ENCODE measurements at places on chromosomes 6 and 20.

- no peak for DNase-seq
- H3K27me3 ChIP-seq = no peaks in the 10 kb centered on the region
- H3K4me3 ChIP-seq = no peak overlapping the region
- no peak overlapping the region for H3K27ac ChIP-seq
Measured at GRCh38 chr6:45441851-45442453, 64.2 kb upstream of the SUPT3H start.

DNA sequence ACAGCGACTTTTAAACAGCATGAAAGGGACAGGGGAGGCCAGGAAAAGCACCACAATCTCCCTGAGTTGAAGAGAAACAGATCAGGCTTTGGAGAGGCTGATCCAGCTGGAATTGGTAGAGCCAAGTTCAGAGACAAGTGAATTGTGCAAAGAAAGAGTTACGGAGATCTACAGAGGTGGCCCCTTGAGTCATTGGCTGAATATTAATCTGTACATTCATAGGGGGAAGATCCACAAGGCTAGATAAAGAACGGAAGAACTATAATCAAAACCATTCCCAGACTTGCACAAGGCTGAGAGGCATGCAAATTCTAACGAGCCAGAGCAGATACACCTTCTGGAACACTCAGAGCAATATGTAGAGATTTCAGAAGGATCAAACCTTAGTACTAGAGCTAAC, 14.2 kb upstream of the FOXQ1 start:
- no peak overlapping the region for H3K27ac ChIP-seq
- H3K36me3 ChIP-seq = no peaks in the 10 kb centered on the region
- H3K4me3 ChIP-seq = no peak overlapping the region
- H3K4me1 ChIP-seq = no peaks in the 10 kb centered on the region

GRCh38 chr6:130098317-130098716, 79.9 kb downstream of the L3MBTL3 start:
- no peaks in the 10 kb centered on the region for H3K4me1 ChIP-seq
- no peaks in the 10 kb centered on the region for H3K36me3 ChIP-seq
- H3K27me3 ChIP-seq = no peaks in the 10 kb centered on the region
- no peak overlapping the region for H3K4me3 ChIP-seq
- H3K27ac ChIP-seq = no peak overlapping the region
- DNase-seq = no peak

DNA sequence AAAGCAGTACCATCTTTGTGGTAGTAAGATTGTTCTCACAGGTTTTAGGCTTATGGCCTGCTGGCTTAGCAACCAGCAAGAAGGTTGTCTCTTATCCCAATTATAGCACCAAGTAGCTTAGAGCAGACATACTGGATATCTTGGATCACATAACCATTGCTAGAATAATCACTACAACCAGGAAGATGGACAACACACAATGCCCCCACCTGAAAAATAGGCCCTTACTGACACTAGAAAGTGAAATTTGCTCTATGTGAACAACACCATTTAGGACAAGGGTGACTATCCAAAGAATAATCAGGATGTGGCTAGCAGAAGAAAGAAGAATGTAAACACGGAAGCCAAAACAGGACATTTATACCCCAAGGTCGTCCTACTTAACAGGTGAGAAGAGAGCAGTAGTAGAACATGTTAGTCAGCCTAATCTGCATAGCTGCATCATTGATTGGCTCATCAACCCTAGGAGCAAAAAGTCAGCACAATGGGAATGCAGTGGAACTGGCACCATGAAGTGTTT, 172.7 kb upstream of the MARCKS start:
- DNase-seq = no peak
- H3K4me3 ChIP-seq = no peak overlapping the region
- no peaks in the 10 kb centered on the region for H3K27me3 ChIP-seq
- no peak overlapping the region for H3K27ac ChIP-seq

DNA sequence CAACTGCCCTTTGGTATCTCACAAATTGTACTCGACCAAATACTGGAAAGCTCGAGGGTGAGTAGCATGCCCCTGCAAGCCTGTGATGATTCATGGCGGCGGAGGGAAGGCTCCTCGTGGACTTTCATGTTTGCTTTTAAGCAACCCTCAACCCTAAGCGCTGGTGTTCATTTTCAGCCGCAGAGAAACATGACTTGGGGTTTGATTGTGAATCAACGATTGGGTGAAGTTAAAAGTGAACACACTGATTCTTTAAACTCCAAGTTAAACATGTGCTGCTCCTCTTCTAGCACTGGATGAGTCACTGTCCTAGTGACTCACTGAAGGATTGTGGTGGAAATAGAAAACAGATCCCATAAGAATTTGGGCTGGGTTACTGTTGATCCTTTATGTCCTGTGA, 8.3 kb downstream of the CD109 start:
- DNase-seq = no peak
- H3K27ac ChIP-seq = peak overlapping the region; percentile 29
- H3K27me3 ChIP-seq = no peaks in the 10 kb centered on the region
- no peaks in the 10 kb centered on the region for H3K36me3 ChIP-seq
- H3K4me3 ChIP-seq = no peak overlapping the region
- H3K4me1 ChIP-seq = no peaks in the 10 kb centered on the region

DNA sequence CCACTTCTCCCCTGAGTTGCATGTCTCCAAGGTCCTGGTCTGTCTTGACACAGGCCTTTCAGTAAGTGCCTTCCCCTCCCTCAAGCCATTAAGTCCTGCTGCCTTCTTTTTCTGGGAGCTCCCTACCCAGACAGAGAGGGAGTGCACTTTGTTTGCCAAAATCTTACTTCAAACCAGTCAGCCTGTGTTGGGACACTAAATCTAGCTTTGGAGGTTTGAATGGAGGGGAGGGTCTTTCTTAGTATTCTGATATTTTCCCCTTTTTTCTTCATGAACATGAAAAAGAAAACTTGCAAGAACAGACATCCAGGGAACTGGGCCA, 170.7 kb upstream of the PMEPA1 start:
- H3K4me1 ChIP-seq = no peaks in the 10 kb centered on the region
- no peak for DNase-seq
- no peaks in the 10 kb centered on the region for H3K27me3 ChIP-seq

DNA sequence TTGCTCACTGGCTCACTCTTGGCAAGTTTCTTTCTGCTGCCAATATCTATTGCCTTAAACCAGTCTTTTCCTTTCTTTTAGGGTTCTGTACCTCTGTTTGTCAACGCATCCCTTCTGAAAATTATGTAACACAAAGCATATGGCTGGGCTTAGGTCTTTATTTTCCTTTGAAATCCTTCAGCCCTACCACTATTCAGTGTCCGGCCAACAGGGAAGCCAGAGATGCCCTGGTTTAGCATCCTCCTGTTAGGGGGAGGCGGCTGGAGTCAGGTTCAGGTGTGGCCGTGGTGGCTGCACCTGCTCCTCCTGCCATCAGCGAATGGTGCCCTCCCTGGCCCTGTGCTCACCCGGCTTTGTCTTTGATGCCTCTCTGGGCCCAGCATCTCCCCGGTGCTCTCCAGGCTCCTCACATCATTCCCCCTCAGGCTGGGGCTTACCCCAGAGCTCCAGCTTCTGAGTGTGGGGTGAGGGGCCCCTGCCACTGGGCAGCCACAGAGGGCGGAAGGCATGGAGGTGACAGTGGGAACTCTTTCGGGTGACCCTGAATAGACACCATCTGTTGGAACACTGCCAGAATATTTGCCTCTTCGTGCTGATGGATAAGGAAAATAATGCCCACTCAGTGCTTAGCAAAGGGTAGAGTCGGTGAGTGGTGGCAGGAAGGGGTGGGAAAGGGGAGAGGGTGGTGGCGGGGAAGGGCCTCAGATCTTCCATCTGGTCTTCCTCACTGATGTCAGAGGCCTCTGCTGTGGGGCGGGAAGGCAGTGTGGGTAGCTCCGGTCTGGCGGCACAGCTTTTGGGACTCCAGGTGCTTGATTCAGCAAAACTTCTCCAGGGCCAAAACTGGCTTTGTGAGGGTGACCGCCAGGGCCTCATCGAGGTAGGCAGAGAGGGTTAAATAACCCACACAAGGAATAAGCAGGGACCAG, 97.2 kb downstream of the DACT2 start:
- no peaks in the 10 kb centered on the region for H3K36me3 ChIP-seq
- DNase-seq = no peak
- H3K27me3 ChIP-seq = no peaks in the 10 kb centered on the region
- no peak overlapping the region for H3K27ac ChIP-seq
- H3K4me3 ChIP-seq = no peak overlapping the region

GRCh38 chr20:17700637-17701036, 871 bp downstream of the BANF2 start:
- no peak overlapping the region for H3K4me3 ChIP-seq
- no peak overlapping the region for H3K27ac ChIP-seq
- H3K27me3 ChIP-seq = no peaks in the 10 kb centered on the region

GRCh38 chr20:63220696-63221399, 4.9 kb upstream of the YTHDF1 start:
- no peak overlapping the region for H3K4me3 ChIP-seq
- no peak for DNase-seq
- H3K4me1 ChIP-seq = no peaks in the 10 kb centered on the region

GRCh38 chr6:133432021-133432989, 191.1 kb downstream of the EYA4 start:
- no peaks in the 10 kb centered on the region for H3K36me3 ChIP-seq
- no peaks in the 10 kb centered on the region for H3K4me1 ChIP-seq
- H3K4me3 ChIP-seq = no peak overlapping the region
- no peak overlapping the region for H3K27ac ChIP-seq
- DNase-seq = no peak

GRCh38 chr20:62406635-62407176, 379 bp downstream of the CABLES2 start:
- H3K4me1 ChIP-seq = peaks cover 26% of the 10 kb centered on the region
- peak overlapping the region; percentile 4 for H3K27ac ChIP-seq
- no peaks in the 10 kb centered on the region for H3K27me3 ChIP-seq
- peak overlapping the region; percentile 90 for H3K4me3 ChIP-seq

DNA sequence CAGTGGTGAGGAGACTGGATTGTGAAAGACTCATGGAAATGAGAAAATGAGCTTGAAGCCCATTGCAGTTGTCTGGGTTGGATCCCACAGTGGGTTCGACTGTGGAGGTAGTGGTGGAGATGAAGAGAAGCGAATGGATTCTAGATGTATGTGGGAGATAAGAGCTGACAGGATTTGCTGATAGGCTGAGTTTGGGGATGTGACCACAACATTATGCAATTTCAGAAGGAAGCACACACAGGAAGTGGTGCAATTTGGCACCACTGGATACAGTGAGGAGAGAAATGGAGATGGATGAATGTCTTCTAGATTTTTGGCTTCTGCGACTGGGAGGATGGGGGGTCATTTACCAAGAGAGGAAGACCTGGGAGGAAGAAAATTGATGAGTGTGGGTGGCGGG, 64.4 kb upstream of the MAFB start:
- no peaks in the 10 kb centered on the region for H3K4me1 ChIP-seq
- H3K27me3 ChIP-seq = no peaks in the 10 kb centered on the region
- no peak overlapping the region for H3K27ac ChIP-seq
- DNase-seq = no peak

- no peaks in the 10 kb centered on the region for H3K27me3 ChIP-seq
- DNase-seq = peak; percentile 89
- peak overlapping the region; percentile 45 for H3K4me3 ChIP-seq
- no peaks in the 10 kb centered on the region for H3K36me3 ChIP-seq
- H3K4me1 ChIP-seq = no peaks in the 10 kb centered on the region
- peak overlapping the region; percentile 84 for H3K27ac ChIP-seq
Measured at GRCh38 chr20:4814696-4815252, 93.1 kb downstream of the PRND start.

- H3K4me3 ChIP-seq = no peak overlapping the region
- H3K27me3 ChIP-seq = no peaks in the 10 kb centered on the region
- no peak for DNase-seq
- H3K27ac ChIP-seq = no peak overlapping the region
- H3K36me3 ChIP-seq = no peaks in the 10 kb centered on the region
Measured at GRCh38 chr6:32718879-32719278, 22.3 kb upstream of the HLA-DQA2 start.

DNA sequence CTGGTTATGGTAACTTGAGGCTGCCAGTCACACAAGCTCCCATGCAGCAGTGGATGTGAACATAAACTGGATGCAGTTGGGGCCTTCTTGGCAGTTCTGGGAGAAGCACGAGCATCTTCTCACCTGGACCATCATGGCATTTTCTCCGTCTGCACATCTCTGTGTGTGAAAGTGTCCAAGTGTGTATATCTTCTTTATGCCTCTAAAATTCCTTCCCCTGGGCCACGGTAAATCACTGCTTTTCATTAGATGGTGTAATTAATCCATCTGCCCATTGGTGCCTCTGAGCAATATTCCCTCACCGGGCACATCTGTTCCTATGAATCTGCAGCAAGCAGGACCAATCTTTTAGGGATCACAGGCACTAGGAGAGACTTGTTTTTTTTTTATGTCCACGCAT, 138.0 kb downstream of the MAP3K7 start:
- H3K27me3 ChIP-seq = no peaks in the 10 kb centered on the region
- no peaks in the 10 kb centered on the region for H3K4me1 ChIP-seq
- DNase-seq = no peak
